ENCODE measurements at places on chromosomes 1 and 21. TPM values are rescaled to one million over a fixed set of nuclear protein-coding genes. Genes with fewer than 3 reads are reported as not detected.

- no peak for DNase-seq
- H3K4me1 ChIP-seq = peaks cover 2% of the 10 kb centered on the region
- H3K27me3 ChIP-seq = no peaks in the 10 kb centered on the region
These were observed 82.9 kb downstream of the NGF start for GRCh38 chr1:115255154-115255553.

DNA sequence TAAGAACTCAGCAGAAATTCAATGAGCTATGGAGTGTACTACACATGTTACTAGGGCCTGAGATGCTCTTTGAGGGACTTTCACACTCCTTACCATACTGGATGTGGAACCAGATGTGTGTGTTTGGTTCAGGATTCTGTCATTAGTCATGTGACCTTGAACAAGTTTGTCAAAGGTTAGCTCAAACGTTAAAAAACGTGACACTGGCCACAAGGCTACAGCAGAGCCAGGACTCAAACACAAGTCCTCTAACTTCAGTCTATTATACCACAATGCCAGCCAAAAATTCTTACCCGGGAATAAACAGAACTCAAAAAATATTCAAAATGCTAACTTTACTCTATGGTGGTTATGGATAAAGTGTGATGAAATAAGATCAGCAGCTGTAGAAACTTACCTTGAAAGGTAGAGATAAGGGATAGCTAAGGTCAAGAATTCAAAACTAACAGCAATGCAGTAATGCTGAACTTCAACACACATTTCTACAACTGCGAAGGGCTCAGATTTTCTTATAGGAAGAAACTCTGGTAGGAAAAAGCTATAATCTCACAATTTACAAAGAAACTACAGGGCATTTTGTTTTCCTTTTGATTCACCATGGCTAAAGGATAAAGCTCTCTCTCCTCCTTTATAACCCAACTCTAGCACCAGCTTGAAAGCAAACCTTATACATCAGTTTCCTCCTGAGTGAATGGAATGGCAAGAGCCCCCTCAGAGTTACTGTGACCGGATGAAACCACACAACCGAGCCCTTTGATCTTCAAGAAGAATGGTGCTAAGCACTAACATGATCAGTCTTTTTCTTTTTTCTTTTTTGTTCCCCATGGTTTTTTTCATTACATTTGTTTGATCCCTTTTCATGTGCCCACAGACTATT lies 233.9 kb downstream of the SLC45A1 start:
- no peaks in the 10 kb centered on the region for H3K27me3 ChIP-seq
- peaks cover 10% of the 10 kb centered on the region for H3K4me1 ChIP-seq
- DNase-seq = no peak
- H3K27ac ChIP-seq = no peak overlapping the region
- no peak overlapping the region for H3K4me3 ChIP-seq

- H3K4me1 ChIP-seq = no peaks in the 10 kb centered on the region
- no peaks in the 10 kb centered on the region for H3K36me3 ChIP-seq
- H3K27ac ChIP-seq = no peak overlapping the region
- DNase-seq = no peak
These were observed 83.3 kb upstream of the TNR start for GRCh38 chr1:175826705-175827104.

GRCh38 chr1:243726806-243727502 lies 123.1 kb downstream of the AKT3 start:
- no peak overlapping the region for H3K4me3 ChIP-seq
- H3K36me3 ChIP-seq = peaks cover 10% of the 10 kb centered on the region
- no peaks in the 10 kb centered on the region for H3K27me3 ChIP-seq
- peaks cover 4% of the 10 kb centered on the region for H3K4me1 ChIP-seq
- DNase-seq = no peak
- no peak overlapping the region for H3K27ac ChIP-seq

TPTE gene
- not detected for total RNA-seq

- DNase-seq = peak; percentile 98
- H3K27ac ChIP-seq = peak overlapping the region; percentile 39
- no peak overlapping the region for H3K4me3 ChIP-seq
- no peaks in the 10 kb centered on the region for H3K36me3 ChIP-seq
- no peaks in the 10 kb centered on the region for H3K27me3 ChIP-seq
These were observed 137.8 kb downstream of the PTPRC start for GRCh38 chr1:198776602-198777029.

DCST2 gene
- total RNA-seq = not detected

SYT2 gene
- under 0.01 TPM for total RNA-seq

GRCh38 chr1:243786531-243786930 lies 63.5 kb downstream of the AKT3 start:
- DNase-seq = no peak
- peaks cover 4% of the 10 kb centered on the region for H3K4me1 ChIP-seq
- H3K27me3 ChIP-seq = no peaks in the 10 kb centered on the region
- H3K36me3 ChIP-seq = no peaks in the 10 kb centered on the region

DNA sequence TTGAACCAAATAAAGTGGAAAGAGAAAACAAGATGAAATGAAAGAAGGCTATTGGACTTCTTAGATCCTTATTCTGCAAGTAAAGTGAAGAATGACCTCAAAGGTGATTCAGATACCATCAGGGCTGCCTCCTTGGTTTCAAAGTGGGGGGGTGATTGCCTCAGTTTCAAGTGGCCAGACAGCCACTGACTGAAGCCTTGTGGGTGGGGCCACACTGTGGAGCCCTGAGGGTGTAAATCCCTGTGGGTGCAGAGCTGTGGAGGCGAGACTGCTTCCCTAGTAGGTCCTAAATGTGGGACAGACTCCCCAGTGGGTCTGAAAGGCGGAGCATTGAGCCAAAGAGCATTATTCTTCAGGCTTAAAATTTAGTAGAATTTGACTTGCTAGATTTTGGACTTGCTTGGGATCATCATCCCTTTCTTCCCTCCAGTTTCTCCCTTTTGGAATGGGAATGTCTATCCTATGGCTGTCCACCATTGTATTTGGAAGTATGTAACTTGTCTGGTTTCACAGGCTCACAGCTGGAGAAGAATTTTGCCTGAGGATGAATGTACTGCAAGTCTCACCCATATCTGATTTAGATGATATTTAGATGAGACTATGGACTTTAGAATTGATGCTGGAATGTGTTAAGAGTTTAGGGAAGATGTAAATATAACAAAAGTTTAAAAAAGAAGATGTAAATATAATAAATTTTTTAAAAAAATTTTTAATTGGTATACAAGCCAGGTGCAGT lies 71.6 kb upstream of the SOX13 start:
- H3K4me1 ChIP-seq = no peaks in the 10 kb centered on the region
- H3K4me3 ChIP-seq = no peak overlapping the region
- no peaks in the 10 kb centered on the region for H3K36me3 ChIP-seq
- H3K27ac ChIP-seq = no peak overlapping the region
- peaks cover 8% of the 10 kb centered on the region for H3K27me3 ChIP-seq

DNA sequence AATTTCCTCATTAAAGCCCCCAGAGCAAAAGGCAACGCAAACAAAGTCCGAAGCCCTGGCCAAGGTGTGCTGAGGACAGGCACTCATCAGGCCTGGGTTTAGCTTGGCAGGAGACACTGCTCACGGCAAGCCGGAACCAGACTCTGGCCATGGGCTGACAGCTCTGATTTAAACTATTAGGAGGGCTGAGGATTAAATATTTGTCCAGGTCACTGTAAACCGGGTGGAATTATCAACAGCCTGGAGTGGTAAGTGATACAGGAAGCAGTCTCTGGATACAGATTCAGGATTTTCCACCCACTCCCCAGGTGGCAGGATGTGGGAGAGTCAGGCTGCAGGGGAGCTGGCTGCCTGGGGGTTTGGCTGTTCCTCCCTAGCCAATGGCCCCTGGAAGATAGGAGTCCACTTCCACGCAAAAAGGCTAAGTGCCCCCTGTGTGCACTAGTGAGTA lies 42.4 kb downstream of the SLC66A1 start:
- DNase-seq = no peak
- H3K27me3 ChIP-seq = no peaks in the 10 kb centered on the region
- no peak overlapping the region for H3K4me3 ChIP-seq
- no peak overlapping the region for H3K27ac ChIP-seq
- H3K4me1 ChIP-seq = peaks cover 2% of the 10 kb centered on the region
- peaks cover 71% of the 10 kb centered on the region for H3K36me3 ChIP-seq

MX2 gene
- 0.54 TPM for total RNA-seq

DNA sequence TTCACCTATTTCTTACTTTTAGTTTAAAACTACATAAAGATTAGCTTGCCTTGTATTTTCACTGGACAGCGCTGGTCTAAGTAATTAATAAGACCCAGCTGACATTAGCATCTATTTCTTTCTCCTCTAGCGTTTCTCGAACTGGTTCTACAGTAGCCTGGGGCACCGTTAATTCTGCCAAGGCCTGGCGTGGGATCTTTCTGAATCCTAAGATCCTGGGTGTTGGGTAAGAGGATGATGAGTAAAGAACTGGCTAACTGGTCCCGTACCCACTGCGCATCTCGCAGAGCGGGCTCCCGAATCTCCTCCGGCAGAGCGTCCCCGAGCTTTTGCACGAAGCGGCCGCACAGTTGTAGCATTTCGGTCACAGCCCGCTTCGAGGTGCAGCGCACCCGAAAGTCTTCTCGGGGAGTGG lies 309 bp downstream of the NSL1 start:
- no peaks in the 10 kb centered on the region for H3K27me3 ChIP-seq
- peak overlapping the region; percentile 87 for H3K4me3 ChIP-seq
- peaks cover 2% of the 10 kb centered on the region for H3K36me3 ChIP-seq
- 0 out of 2 replicates have a peak, but pooled peaks cover 4% of the 10 kb centered on the region for H3K4me1 ChIP-seq

SYPL2 gene
- total RNA-seq = under 0.01 TPM

DNA sequence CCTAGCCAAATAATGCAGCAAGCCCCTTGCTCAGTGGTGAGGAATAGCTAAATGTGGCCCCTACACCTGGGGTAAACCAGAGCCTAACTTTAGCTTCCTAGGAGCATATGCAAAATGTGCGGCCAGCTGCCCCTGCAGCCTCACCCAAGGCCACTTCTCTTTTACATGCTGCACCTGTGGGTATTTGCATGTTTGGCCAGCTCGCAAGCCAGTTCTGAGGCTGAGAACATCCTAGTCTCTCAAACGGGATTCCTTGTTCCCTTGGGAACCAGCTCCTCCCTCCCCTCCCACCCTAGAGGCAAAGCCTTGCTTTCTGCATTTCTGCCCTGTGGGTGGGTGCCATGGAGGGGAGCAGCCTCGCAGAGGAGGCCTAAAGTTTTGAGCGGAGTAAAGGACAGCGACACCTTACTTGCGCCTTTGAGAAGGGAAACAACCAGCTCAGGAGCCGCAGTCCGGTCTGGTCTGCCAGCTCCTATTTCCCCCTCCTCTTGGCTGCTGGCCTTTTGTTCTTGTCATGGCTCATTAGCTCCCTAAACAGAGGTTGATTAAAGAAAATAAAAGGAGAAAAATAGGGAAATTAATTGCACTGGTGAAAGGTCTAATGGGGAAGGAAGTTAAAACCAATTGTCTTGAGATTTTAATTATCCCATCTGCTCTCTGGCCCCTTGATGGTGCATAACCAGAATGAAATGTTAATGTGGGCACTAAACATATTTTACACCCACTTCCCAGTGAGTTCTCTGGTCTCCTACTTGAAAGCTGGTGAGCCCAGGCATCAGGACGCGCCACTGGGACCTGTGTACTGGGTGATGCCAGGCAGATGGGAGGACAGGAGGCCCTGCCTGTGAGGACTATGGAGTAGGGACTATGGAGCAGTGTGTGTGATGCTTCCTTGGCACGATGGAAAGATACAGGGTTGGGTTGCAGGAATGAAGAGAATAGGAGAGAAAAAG lies 68.7 kb downstream of the TEX35 start:
- no peak overlapping the region for H3K4me3 ChIP-seq
- H3K27me3 ChIP-seq = no peaks in the 10 kb centered on the region
- H3K27ac ChIP-seq = no peak overlapping the region
- H3K36me3 ChIP-seq = no peaks in the 10 kb centered on the region
- no peaks in the 10 kb centered on the region for H3K4me1 ChIP-seq

PYHIN1 gene
- total RNA-seq = not detected

- peaks cover 3% of the 10 kb centered on the region for H3K27me3 ChIP-seq
- H3K4me3 ChIP-seq = peak within 1 kb of the TSS; percentile 79
- peak within 1 kb of the TSS; percentile 90 for H3K27ac ChIP-seq
- DNase-seq = peak; percentile 93
- H3K36me3 ChIP-seq = no peaks in the 10 kb centered on the region
- peaks cover 3% of the 10 kb centered on the region for H3K4me1 ChIP-seq
These were observed at the start of gene RLF for GRCh38 chr1:40161125-40161887. TSS of gene RLF (plus strand) at chr1:40161387. CDS start at chr1:40161400, 13 bp downstream.

DNA sequence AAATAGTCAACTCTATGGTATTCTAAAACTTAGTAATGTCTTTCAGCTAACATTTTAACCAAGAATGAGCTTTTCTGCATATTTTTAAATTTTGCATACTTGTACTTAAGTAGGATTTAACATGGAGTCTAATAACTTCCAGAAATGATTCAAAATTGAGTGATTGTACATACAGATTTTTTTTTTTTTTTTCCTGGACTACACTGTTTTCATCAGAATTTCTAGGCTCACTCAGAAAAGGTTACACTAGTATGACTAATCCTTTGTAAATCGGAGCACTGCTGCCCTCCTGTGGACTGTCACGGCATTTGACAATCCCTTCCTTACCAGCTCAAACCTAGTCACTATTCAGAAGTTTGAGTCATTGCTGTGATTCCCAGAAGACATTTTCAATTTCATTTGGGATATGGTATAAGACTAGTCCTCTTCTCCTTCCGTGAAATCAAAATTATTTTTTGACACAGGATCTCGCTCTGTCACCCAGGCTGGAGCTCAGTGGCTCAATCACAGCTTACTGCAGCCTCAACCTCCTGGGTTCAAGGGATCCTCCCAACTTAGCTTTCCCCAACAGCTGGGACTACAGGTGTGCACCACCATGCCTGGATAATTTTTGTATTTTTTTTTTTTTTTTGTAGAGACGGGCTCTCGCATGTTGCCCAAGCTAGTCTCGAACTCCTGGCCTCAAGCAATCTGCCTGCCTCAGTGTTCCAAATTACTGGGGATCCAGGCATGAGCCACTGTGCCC lies 45.5 kb downstream of the CD46 start:
- no peak overlapping the region for H3K27ac ChIP-seq
- peaks cover 14% of the 10 kb centered on the region for H3K36me3 ChIP-seq
- no peaks in the 10 kb centered on the region for H3K27me3 ChIP-seq
- H3K4me1 ChIP-seq = no peaks in the 10 kb centered on the region
- peak; percentile 89 for DNase-seq
- H3K4me3 ChIP-seq = no peak overlapping the region

Data from IMR-90 (cell line).